ENCODE measurements at places on chromosomes 5 and 9.

DNA sequence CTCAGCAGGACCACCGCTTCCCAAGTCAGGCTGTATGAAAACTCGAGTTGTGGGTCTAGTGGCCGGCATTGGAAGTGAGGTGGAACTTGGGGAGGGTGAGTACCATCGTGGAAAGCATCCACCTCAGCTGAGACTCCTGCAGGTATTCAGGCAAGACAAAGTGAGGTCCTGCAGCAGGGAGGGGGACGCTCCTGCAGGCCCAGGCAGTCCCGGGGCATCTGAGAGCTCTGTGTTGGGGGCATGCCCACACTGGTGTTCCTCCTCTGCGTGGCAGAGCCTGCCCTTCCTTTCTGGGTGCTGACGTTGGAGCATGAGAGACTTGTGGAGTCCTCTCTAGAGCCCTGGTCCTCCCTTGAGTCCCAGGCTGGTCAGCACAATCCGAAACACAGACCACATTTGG is 187.7 kb downstream of the CACNA1B start:
- peaks cover 64% of the 10 kb centered on the region for H3K27me3 ChIP-seq
- no peak overlapping the region for H3K27ac ChIP-seq

- no peak for DNase-seq
- peaks cover 1% of the 10 kb centered on the region for H3K36me3 ChIP-seq
- peak overlapping the region; percentile 80 for H3K4me3 ChIP-seq
Observed at GRCh38 chr5:157744051-157745011, 819 bp downstream of the LSM11 start.

- no peaks in the 10 kb centered on the region for H3K27me3 ChIP-seq
Observed at GRCh38 chr5:125894383-125894782, 528.8 kb upstream of the GRAMD2B start.

DNA sequence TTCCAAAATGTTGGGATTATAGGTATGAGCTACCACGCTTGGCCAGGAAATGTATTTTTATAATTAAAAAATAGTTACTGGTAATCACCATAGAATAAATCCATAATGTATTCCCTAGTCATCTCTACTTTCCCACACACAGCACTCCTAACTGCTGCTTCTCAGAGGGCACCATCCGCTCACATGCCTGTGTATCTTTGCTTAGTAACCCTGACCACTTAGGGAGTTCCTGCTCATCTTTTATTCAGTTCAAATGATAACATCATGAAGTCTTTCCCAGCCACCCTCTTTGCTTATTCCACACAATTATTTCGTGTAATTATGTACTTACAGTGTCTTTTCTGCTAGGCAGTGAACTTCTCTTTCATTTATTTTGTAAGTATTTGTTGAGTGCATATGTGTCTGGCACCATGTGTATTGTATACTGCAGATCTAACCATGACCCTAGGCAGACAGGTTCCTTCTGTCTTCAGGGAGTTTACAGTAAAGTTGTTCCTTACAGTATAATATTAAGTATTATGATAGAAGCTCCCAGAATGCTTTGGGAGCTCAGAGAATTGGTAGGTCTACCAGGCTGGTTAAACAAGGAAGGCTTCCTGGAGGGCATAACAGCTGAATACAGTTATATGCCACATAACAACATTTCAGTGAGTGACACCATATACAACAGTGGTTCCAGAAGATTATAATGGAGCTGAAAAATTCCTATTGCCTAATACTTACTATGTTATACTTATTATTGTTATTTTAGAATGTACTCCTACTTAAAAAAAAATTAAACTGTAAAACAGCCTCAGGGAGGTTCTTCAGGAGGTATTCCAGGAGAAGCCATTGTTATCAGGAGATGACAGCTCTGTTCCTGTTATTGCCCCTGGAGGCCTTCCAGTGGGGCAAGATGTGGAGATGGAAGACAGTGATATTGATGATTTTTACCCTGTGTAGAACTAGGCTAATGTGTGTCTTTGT is 39.2 kb downstream of the DCAF10 start:
- peak overlapping the region; percentile 71 for H3K27ac ChIP-seq
- no peak overlapping the region for H3K4me3 ChIP-seq

- no peak overlapping the region for H3K27ac ChIP-seq
- peaks cover 37% of the 10 kb centered on the region for H3K27me3 ChIP-seq
- DNase-seq = no peak
- no peaks in the 10 kb centered on the region for H3K4me1 ChIP-seq
- H3K36me3 ChIP-seq = no peaks in the 10 kb centered on the region
- H3K4me3 ChIP-seq = no peak overlapping the region
Observed at GRCh38 chr5:59256331-59256730, 637.2 kb downstream of the PDE4D start.

DNA sequence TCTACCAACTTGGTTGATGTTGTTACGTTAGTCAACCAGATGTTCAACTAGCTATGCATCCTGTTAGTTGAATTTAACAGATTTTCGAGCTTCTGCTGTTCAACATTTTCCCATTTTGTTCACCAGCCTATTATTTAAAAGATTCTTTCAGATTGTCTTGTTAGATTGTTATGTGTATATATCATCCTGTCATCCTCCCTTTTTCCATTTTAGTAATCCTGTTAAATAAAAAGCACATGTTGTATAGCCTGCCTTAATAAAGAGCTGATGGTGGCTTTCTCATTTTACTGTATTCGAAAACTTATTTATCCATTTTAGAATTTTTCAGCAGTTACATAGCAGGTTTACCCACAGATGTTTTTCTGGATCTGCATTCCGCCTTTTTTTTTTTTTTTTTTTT is 4.3 kb downstream of the TMEFF1 start:
- H3K36me3 ChIP-seq = no peaks in the 10 kb centered on the region
- H3K27me3 ChIP-seq = peaks cover 43% of the 10 kb centered on the region
- H3K27ac ChIP-seq = no peak overlapping the region
- no peak overlapping the region for H3K4me3 ChIP-seq

GRCh38 chr5:127993476-127993875 is 90.1 kb upstream of the SLC12A2 start:
- DNase-seq = no peak
- H3K36me3 ChIP-seq = no peaks in the 10 kb centered on the region
- H3K4me1 ChIP-seq = no peaks in the 10 kb centered on the region
- no peak overlapping the region for H3K4me3 ChIP-seq
- H3K27me3 ChIP-seq = no peaks in the 10 kb centered on the region

- H3K36me3 ChIP-seq = no peaks in the 10 kb centered on the region
- H3K27me3 ChIP-seq = no peaks in the 10 kb centered on the region
- H3K4me3 ChIP-seq = no peak overlapping the region
- H3K4me1 ChIP-seq = no peaks in the 10 kb centered on the region
- H3K27ac ChIP-seq = no peak overlapping the region
Observed at GRCh38 chr5:64273276-64273675, 107.6 kb downstream of the RNF180 start.

DNA sequence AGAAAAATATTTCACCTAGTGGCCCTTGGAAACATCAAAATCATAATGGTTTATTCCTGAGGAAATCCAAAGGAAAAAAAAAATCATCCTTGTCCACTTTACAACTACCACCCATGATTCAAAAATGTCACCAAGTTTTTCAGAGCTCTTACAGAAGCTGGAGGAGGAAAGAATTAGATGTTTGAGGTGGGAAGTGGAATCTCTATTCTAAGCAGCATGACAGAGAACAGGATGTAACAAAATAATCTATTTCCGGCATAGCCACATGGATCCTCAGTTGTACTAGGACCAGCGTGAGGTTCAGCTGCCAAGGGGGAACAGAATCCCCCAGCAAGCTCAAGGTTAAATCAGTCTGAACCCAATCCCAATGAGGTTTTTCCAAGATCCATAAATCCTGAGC is 40.2 kb downstream of the FBXW11 start:
- H3K4me1 ChIP-seq = peaks cover 28% of the 10 kb centered on the region
- no peak overlapping the region for H3K27ac ChIP-seq
- no peak overlapping the region for H3K4me3 ChIP-seq
- H3K36me3 ChIP-seq = peaks cover 2% of the 10 kb centered on the region
- DNase-seq = no peak

GRCh38 chr5:40480392-40480791 is 199.3 kb upstream of the PTGER4 start:
- peak overlapping the region; percentile 69 for H3K27ac ChIP-seq
- no peaks in the 10 kb centered on the region for H3K27me3 ChIP-seq
- peaks cover 3% of the 10 kb centered on the region for H3K36me3 ChIP-seq
- H3K4me3 ChIP-seq = no peak overlapping the region
- DNase-seq = peak; percentile 13
- peaks cover 15% of the 10 kb centered on the region for H3K4me1 ChIP-seq

DNA sequence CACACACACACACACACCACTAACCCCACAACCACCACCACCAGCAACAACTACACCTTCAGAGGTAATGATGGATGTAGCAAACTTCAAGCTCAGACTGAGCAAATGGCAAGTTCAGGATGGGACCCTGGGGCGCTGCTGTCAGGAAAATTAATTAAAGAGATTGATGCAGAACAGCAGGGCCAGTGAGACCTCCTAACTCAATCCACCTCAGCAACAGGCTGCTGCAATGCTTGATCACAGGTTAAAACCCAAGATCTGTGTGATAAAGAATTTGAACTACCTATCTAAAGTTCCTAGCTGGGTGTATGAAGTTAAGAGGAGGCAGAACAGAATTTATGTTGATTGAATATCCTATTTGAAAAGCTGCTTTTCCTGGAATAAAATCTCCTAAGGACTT is 140.3 kb upstream of the FER start:
- no peaks in the 10 kb centered on the region for H3K27me3 ChIP-seq
- H3K4me3 ChIP-seq = no peak overlapping the region
- peaks cover 3% of the 10 kb centered on the region for H3K4me1 ChIP-seq
- H3K27ac ChIP-seq = no peak overlapping the region
- peaks cover 3% of the 10 kb centered on the region for H3K36me3 ChIP-seq

- no peaks in the 10 kb centered on the region for H3K27me3 ChIP-seq
- H3K36me3 ChIP-seq = no peaks in the 10 kb centered on the region
- H3K4me1 ChIP-seq = no peaks in the 10 kb centered on the region
- no peak overlapping the region for H3K4me3 ChIP-seq
- no peak for DNase-seq
Observed at GRCh38 chr9:31588006-31588405, 796.4 kb upstream of the ACO1 start.

DNA sequence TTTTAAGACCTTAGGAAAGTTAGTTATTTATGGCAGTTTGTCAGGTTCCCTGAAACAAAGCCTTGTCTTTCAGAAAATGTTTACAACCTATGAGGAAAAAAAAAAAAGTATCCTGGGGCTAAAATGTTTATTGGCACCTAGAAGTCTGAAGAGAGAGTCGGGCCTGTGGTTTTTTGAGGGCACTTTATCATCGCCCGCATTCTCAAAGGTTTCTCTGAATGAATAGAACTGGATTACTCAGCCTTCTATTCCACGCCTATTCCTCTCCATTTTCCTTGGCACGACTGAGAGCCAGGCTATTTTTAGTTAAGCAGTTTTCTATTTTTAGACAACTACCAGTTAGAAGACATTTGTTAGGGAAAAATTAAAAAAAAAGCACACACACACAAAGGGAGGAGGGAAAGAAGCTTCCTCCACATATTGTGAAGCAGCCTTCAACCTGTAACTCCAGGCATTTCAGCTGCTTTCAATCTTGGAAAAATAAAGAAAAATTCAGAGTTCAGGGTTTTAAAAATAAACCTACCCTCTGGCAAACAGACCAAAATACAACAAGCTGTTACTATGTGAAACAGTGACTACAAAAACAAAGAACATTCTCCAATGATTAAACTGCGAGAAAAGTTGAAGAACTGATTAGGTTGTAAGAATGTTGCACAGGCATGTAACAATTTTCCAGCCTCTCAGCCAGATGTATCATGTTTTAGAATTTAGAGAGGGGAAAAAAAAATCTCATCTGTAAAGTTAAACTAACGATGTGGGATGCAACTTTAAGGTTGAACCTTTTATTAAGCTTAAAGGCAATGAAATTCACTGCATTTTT is 97.0 kb downstream of the MEF2C start:
- H3K4me3 ChIP-seq = no peak overlapping the region
- no peak for DNase-seq
- no peaks in the 10 kb centered on the region for H3K4me1 ChIP-seq

DNA sequence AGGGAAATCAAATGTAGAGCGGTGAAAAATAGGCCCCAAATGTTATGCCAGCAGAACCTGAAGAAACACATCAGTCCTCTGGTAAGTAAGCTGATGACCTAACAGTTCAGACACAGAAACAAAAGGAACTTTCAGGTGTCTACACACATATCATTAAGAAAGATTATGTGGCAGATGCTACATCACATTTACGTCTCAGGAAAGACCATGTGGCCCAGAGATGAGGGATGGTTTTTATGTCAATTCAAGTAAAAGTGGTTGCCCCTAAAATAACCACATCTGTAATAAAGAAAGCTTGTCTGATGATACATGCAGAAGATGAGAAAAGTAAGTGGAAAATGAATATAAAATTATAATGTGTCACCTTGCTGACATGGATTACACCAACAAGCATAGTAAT is 31.4 kb downstream of the GNAQ start:
- peaks cover 5% of the 10 kb centered on the region for H3K4me1 ChIP-seq
- H3K27ac ChIP-seq = no peak overlapping the region
- no peak overlapping the region for H3K4me3 ChIP-seq
- no peaks in the 10 kb centered on the region for H3K27me3 ChIP-seq

DNA sequence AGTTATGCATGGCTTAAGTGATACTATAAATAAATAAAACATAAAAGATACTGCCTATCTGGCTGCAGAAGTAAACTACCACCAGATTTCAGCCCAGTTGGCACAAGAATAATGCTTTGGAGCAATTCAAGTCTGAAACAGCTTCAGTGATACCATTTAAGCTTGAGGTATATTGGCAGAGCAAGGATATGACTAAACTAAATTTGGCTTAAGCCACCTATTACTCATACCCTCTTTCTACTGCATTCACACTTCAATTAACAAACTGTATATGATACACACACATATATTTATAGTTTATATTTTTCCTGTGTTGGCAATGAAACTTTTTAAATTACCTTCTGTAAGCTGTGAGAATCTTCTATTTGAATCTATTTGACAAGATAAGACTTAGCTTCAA is 431.9 kb downstream of the ANXA1 start:
- no peaks in the 10 kb centered on the region for H3K36me3 ChIP-seq
- no peak overlapping the region for H3K27ac ChIP-seq
- no peak overlapping the region for H3K4me3 ChIP-seq
- DNase-seq = no peak
- no peaks in the 10 kb centered on the region for H3K4me1 ChIP-seq
- H3K27me3 ChIP-seq = no peaks in the 10 kb centered on the region

GRCh38 chr9:99953861-99954507 is 47.5 kb downstream of the STX17 start:
- H3K27me3 ChIP-seq = no peaks in the 10 kb centered on the region
- H3K4me3 ChIP-seq = no peak overlapping the region
- peaks cover 11% of the 10 kb centered on the region for H3K4me1 ChIP-seq
- no peak for DNase-seq
- peaks cover 12% of the 10 kb centered on the region for H3K36me3 ChIP-seq
- peak overlapping the region; percentile 73 for H3K27ac ChIP-seq

GRCh38 chr9:17031546-17031945 is 103.3 kb upstream of the CNTLN start:
- no peaks in the 10 kb centered on the region for H3K4me1 ChIP-seq
- H3K4me3 ChIP-seq = no peak overlapping the region
- H3K27ac ChIP-seq = no peak overlapping the region
- H3K36me3 ChIP-seq = no peaks in the 10 kb centered on the region
- no peaks in the 10 kb centered on the region for H3K27me3 ChIP-seq

DNA sequence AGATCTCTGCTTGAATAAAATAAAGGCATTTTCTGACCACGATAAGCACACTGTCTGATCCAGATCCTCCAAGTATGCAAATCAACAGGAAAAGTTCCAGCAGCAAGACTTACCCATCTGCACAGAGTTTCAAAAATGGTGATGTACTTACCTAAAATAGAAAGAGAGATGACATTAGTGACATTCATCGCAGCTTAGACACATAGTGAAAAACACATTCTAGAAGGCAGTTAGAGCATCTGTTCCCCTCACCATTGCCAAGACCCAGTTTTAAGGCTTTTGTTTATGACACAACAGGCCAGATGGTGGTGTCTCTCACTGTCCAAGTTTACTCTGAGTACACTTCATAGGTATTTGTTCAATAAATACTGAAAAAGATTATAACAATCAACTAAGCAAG is 207.7 kb downstream of the PDE4D start:
- H3K4me1 ChIP-seq = no peaks in the 10 kb centered on the region
- H3K4me3 ChIP-seq = no peak overlapping the region
- no peak for DNase-seq
- no peaks in the 10 kb centered on the region for H3K36me3 ChIP-seq
- H3K27me3 ChIP-seq = peaks cover 12% of the 10 kb centered on the region

All from effector memory CD8-positive, alpha-beta T cell (primary cell).